ENCODE measurements at places on chromosomes 6 and 20.

DNA sequence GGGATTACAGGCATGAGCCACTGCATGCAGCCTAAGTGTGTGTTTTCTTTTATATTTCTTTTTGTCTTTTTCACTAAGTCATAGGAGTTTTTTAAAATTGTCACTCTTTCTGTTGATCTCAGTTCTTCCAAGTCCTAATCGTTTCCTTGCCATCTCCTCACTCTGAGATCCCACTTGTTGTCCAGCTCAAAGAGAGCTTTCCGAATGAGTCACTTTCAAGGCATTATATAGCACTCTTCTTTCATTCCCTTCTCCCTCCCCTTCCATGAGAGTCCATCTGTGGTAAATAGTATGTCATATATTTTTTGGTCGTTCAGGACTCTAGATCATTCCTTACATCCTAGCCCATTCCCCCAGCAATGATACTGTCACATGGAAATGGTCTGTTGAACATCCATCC is 4.3 kb downstream of the VAPB start:
- no peak for DNase-seq

- no peak for DNase-seq
Observed at GRCh38 chr6:119220452-119220851, 129.1 kb downstream of the MAN1A1 start.

DNA sequence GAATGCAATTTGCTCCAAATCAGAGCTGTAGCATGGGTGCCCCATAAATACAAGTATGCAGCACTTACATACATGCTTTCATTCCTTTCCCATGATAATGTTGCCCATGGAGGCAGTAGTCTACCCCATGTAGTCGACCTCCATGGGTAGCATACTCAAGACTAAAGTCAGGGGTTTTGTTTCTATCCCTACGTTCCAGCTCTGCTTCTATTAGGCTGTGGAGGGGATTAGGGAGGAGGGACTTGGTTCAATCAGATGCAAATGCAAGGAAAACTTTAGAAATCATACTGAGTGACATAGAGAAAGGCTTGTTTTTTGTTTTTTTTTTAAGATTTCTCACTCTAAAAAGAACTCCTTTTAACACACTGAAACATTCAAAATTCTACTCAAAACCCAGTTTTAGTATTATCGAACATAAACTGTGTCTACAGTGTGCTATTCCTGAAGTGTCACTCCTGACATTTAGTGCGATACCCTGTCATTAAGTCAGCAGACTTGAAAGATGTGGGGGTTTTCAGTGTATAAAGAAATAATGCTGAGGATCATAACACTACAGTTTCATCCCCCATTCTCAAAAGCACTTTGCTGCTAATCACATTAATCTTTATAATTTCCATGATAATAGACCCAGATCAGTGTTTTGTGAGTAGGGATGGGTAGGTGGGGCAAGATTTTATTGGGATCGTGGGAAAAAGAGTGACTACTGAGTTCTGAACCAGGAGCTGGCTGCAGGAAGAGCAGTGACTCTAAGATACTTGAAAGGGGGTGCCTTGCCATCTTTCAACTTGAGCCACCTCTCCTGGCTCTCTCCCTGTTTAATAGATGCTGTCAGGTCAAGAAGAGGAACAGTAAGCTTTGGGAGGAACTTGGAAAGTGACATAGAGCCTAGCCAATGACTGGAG is 40.4 kb upstream of the SCML4 start:
- DNase-seq, result no peak

- no peak for DNase-seq
Observed at GRCh38 chr6:4672772-4673171, 103.4 kb upstream of the CDYL start.

DNA sequence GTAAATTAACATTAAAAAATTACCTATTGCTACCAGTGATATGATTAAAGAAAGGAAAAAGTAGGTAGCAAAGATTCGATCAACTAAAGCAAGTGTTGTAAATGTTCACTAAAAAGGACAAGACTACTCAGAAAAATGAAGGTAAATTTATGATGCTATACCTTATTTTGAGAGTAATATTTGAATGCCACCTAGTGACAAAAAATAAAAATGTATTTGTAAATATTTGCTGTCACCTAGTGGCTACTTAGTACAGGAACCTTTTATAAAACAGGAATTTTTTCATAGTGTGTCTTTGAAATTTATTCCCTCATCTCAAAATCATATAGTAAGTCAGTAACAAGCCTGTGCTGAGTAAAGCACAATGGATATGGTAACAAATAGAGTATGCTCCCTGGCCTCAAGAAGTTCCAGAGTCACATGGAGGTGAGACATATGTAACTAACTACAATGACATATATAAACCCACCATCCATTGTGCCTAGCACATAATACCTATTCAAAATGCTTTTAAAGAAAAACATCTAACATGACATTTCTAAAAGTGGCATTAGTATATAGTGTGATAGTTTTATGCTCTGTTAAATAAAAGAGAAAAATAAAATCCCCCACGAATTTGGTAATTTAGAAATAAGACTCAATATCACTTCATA is 193.1 kb upstream of the SIM1 start:
- DNase-seq, result no peak

DNA sequence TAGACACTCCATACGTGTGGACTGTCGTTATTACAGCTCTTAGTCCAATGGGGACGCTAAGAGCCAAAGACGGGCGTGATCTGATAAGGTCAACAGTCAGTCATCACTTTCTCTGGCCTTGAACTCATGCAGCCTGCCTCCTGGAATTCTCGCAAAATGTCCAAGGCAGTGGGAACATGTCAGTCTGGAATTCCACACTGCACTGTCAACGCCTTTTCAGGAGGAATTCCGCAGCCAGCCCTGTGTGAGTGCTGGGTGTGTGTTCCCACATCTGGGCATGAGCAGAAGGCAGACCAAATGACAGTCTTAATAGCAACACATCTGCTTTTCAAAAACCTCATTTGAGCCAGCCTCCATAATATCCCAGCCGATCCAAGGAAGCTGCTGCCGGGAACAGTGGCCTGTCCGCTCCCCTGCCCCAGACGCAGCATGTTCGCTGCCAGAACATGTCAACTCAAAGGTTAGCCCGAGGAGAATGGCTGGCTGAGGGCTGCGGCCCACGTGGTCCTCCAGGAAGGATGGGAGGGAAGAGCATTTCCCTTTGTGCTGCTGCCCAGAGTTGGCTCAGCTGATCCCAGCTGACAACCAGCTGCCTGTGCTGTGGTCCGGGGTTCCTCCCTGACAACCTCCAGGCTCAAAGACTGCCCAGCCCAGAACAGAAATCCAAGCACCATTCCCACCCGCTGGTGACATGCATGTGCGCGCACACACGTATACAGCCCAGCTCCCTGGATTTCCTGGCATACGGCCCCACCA is 103.1 kb downstream of the SULF2 start:
- no peak for DNase-seq

- no peak for DNase-seq
Observed at GRCh38 chr20:37940858-37941257, 37.9 kb downstream of the VSTM2L start.

DNA sequence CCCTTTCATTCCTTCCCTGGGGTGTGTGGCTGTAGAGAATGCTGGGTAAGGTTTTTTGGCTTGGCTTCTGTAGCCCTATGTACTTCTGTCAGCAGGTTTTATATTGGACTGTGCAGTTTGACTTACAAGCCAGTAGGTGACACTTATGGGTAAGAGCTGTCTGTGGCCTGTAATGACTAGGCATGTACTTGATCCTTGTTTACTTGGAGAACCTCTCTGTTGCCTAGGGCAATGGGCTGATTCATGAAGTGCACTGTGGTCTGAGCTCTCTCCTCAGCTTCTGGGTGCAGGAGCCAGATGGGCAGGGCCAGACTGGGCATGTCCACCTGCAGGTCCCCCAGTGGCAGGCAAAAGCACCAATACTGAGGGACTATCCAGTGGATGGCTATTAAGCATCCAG is 544.6 kb downstream of the ADGRB3 start:
- no peak for DNase-seq

- DNase-seq, result no peak
Observed at GRCh38 chr6:109491207-109491938, 8.4 kb upstream of the ZBTB24 start.

- DNase-seq, result no peak
Observed at GRCh38 chr6:137958811-137959565, 91.9 kb downstream of the TNFAIP3 start.

GRCh38 chr6:17885889-17886576 is 101.4 kb downstream of the KIF13A start:
- no peak for DNase-seq

DNA sequence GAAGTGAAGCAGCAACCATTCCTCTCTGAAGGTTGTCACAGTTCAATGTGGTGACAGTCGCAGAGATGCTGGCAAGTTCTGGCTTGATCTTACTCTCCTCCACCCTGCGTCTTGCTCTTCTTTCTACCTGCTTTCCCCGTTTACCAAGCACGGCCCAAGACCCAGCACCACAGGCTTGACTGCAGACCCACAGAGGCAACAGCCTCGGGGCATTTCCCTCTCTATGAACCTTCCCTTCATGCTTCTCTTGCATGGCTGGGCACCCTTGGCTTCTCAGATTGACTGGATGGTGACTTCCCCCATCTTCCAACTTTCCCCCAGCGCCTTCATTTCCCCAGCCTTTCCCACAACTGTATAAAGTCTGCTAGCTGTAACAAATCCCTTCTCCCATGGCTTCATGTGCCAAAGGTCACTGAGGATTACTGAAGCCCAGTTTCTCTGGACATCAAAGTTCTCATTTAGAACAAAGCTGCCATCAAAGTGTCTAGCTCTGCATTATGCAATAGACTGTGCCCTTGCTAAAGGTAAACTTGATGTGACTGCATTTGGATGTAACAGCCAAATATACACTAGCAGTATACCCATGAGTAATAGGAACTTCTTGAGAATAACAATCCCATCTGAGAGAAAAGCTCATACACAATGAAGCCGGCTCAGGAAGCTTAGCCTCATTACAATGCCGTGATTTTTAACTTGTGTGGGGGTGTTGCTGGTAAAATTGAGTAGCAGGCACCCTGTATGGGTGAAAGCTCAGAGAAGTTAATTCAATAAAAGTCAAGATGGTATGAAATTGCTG is 723.1 kb upstream of the FLRT3 start:
- DNase-seq, result no peak

DNA sequence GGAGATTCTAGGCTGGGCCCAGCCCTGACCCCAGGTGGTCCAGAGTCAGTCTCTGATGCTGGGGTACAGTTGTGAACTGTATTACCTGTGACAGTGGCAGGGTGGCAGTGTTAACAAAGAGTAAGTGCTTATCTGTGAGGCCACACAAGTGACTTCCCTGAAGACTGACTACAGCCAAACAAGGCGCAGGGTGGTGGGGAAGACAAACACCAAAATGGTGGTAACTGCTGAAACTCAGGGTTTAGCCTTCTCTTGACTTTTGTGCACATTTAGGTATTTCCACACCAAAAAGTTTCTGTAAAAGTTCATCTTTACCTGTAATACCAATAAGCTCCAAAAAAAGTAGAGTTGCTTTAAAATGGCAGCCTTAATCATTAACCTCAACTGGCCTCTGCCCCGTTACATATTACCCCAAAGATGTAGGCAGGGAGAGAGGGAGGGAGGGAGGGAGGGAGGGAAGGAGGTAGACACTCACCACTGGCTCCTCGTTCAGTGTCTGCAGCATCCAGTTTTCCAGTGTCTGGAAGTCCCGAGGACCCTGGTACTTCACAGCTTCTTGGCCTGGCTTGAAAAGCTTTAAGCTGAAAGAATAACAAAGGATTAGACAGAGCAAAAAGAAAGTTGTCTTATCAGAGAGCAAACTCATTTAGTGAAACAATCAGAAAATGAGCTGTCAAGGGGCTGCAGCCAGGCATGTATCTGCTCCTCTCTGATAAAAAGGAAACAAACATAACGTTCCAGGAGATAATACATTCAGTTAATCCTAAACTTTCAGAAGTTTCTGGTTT is 11.3 kb downstream of the TXNDC5 start:
- DNase-seq, result no peak

DNA sequence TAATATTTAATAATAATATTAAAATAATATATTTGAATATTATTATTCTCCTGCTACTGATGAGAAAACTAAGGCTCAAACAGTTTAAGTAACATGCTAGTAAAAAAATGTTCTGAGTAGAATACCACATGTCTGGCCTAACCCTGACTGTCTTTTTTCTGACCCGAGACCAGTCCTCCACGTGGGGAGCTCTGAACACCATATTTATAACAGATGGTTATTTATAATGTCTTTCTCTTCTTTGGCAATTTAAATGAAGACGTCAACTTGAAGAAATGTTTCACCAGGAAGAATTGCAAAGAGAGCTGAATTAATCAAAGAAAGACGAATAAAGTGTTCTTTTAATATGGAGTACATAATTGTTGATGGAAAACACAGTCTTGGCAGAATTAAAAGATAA is 82.0 kb downstream of the SLC22A3 start:
- no peak for DNase-seq

- no peak for DNase-seq
Observed at GRCh38 chr6:96532399-96532798, 10.8 kb downstream of the UFL1 start.

DNA sequence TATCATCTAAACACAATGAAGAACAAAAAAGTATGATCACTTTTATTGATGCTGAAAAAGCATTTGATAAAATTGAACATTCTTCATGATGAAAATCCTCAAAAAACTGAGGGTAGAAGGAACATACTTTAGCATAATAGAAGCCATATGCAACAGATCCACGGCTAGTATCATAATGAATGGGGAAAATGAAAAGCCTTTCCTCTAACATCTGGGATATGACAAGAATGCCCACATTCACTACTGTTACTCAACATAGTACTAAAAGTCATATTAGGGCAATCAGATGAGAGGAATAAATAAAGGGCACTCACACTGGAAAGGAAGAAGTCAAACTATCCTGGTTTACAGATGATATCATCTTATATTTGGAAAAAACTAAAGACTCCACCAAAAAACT is 256.6 kb downstream of the RFPL4B start:
- no peak for DNase-seq

GRCh38 chr6:125831659-125832058 is 40.9 kb downstream of the NCOA7 start:
- DNase-seq, result no peak

- no peak for DNase-seq
Observed at GRCh38 chr20:2748551-2749342, 51.7 kb downstream of the CPXM1 start.

DNA sequence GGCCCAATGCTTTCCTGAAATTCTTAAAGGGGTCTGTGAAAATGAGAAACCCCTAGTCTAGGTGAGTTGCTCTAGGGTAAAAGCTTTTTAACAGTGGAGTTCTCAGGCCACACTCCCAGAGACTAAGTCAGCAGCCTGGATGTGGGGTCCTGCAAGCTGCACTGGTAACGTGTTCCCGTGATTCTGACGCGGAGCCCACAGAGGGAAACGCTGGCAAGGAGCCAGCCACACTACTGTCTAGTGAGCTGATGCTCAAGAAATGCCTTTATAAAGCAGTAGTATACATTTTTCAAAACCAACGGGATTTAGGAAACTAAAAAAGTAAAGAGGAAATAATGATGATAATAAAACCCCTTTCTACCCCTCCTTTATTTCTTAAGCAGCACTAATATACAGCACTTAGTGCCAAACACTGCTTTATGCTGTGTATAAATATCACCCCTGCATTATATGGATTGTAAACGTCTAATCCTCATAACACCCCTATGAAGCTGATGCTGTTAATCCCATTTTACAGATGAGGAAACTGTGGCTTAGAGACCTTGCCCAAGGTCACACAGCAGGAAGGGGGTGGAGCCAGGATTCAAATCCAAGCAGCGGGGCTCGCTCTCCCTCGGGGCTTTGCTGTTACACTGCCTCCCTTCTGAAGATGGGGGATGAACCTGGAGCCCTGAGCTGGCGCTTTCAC is 25.0 kb downstream of the KCNK15 start:
- no peak for DNase-seq
